Forelimb muscle (tissue), 1 donor: ENCODE measurements at places on chromosomes 7 and 10. TPM values are rescaled to one million over a fixed set of nuclear protein-coding genes. Genes with fewer than 3 reads are reported as not detected.

DNA sequence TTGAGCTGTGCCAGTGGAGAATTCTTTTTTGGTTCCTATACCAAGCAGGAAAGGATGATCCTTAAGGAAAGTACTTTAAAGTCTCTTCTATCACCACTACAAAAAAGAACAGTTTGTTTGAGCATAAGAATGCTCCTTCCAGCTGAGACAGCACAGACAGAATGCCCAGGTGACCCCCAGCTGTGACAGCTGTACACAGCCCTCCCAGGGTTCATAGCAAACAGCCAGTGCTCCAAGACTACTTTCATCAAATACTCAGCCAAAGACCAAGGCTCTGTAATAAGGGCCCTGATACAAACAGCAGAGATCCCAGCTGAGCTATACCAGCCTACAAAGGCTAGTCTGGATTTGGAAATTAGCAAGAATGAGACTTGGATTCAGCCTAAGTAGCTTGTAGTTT, 65.7 kb downstream of the NXPH1 start:
- no peak for DNase-seq

GRCh38 chr10:51162002-51162401, 87.7 kb downstream of the PRKG1 start:
- no peak for DNase-seq

DNA sequence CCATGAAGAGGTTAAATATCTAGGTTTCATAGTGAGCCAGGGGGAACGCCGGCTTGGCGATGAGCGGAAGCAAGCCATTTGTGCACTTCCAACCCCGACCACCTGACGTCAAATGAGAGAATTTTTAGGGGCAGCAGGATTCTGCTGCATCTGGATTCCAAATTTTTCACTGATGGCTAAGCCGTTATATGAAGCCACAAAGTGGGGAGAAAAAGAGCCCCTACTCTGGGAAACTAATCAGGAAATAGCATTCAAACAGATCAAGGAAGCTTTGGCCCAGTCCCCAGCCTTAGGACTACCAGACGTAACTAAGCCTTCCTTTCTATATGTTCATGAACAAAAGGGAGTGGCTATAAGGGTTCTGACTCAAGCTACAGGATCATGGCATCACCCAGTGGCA, 12.9 kb upstream of the ADCK2 start:
- DNase-seq, result no peak

DNA sequence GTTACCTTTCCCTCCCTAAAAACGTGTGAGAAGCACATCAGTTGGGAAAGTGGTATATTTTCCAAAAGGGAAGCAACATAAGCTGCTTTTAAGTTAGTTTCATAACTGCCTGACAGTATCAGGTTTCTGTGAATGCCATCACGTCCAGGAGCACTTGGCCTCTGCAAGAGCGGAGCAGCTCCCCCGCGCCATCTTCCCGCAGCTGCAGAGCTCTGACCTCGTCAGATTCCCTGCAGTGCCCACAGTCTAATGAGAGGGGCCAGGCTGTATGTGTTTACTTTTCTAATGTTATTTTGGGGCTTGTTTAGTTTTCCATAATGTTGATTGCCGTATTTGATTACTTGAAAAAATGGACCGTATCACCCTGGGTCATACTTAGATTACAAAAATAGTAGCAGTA, 74.2 kb downstream of the MGMT start:
- DNase-seq, result no peak

DNA sequence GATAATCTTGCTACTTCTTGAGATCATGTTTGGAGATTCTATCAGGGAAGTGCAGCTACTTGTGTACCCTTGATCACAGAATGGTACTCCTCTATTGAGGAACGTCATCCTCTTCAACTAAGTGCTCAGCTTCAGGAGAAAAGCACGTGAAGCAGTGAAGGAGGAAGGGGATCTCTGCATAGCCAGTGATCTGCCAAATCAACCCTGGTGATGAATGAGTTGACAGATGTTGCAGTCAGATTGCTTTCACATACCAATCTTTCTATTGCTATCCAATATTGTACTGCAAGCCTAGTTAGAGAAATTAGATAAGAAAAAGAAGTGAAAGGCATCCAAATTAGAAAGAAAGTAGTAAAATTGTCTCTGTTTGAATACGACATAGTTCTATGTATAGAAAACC, 309.4 kb downstream of the TWIST1 start:
- DNase-seq, result no peak

DNA sequence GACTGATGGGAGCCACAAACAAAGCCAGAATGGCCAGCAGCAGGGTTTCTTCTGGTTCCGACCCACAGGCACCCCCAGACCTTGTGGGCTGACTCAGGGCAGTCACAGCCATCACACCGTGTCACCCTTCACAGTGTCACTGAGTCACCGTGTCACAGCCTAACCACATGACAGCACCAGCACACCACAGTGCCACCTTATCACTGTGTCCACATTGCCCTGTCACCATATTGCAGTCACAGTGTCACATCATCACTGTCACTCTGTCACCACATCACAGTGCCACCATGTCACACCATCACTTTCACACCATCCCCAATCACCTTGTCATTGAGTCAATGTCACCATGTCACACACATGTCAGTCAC, 77.0 kb downstream of the OAT start:
- no peak for DNase-seq

DNA sequence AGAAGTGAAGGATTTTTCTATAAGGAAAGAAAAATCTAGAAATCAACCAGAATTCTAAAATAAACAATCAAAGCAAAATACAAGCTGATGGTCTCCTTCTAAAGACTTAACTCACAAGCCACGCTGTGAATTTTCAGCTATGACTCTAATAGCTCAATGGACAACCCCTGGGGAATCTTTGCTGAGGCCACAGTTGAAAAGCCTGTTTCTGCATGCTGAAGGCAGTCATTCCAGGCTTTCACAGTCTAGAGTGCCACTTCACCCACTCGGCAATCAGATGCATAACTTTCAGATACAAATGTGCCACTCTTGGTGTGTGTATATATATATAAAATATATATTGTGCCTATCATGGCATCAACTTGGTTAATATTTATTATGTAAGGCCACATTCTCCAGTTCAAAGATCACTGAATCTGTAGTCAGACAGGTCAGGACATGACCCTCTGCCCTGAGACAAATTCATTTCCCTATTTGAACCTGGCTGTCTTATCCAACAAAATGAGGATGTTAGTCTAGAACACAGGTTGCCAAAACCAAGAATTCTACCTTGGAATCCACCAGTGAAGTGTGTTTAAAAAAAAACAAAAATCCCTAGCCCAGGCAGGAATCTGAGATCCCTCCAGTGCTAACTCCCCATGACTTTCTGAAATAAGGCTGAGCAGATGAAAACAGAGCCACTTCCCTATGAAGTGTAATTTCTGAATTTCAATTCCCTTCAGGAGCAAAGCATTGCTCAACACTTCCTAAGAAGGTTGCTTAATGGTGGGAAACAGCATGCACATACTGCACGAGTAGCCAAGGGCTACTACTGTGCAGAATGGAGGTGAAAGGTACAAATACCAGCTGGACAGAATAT, 9.9 kb downstream of the LIPA start:
- DNase-seq, result no peak

GRCh38 chr10:106740-107139, 28.5 kb upstream of the ZMYND11 start:
- no peak for DNase-seq

DNA sequence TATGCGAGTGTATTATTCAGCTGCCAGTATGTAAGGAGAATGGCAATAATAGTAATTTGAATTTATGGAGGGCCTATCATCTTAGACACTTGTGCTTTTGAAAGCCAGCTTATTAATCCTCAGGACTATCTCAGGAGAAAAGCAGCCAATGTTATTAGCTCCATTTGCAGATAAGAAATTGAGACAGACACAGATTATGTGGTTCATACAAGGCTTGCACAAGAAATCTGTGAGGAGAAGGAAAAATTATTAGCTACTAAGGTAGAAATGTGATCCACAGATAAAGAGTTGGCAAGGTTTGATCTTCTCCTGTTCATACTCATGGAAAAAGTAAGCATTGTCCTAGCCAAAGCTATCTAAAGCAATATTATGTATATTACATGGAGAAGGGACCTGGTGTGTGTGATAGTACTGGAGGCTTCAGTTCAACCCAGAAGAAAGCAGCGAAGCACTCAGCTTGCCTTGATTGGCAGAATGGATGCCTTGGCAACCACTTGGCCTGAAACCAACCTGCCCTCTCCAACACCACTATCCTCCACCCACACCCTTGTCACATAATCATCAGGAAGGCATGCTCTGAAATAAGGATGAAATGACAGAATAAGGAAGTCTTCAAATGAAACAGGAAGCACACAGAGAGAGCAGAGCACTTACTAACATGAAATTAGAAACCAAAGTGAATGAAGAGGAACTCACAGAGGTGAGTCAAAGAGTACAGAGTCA, 18.0 kb downstream of the MACC1 start:
- no peak for DNase-seq

GRCh38 chr7:77497079-77497478, 40.0 kb upstream of the PTPN12 start:
- no peak for DNase-seq

DNA sequence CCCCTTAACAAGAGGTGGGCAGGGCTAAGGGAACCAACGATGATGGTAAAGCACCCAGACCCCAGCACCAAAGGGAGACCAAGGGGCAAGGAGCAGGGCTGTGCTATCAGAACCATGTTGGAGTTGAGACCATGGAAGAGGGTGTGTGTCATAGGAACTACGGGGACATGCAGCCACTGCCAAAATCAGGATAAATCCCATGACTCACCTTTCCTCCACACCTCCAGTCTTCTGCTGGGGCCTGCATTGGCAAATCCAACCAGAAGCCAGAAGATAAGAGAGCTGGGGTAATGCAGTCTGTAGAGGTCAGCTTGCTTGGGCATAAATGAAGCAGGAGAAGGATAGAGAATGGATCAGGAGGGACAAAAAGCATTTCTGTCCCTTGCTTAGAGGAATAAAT, 42.7 kb upstream of the SMARCD3 start:
- DNase-seq, result no peak

DNA sequence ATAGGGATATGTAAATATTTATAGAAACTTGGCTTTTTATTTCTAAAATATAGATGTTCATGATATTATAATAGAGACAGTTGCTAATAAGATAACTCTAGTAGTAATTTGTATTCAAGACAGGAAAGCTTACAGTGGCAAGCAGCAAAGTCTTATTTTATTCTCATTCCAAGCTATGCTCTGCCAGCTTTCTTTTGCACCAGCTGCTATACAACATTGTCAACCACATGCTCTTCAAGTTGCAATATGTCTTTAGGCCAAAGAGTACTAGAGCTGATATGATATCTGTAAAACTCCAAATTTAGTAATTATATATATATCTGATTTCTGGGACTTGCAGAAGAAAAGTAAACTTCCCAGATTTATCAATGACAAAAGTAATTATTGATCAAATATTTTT, 350.1 kb downstream of the HGF start:
- DNase-seq, result no peak

DNA sequence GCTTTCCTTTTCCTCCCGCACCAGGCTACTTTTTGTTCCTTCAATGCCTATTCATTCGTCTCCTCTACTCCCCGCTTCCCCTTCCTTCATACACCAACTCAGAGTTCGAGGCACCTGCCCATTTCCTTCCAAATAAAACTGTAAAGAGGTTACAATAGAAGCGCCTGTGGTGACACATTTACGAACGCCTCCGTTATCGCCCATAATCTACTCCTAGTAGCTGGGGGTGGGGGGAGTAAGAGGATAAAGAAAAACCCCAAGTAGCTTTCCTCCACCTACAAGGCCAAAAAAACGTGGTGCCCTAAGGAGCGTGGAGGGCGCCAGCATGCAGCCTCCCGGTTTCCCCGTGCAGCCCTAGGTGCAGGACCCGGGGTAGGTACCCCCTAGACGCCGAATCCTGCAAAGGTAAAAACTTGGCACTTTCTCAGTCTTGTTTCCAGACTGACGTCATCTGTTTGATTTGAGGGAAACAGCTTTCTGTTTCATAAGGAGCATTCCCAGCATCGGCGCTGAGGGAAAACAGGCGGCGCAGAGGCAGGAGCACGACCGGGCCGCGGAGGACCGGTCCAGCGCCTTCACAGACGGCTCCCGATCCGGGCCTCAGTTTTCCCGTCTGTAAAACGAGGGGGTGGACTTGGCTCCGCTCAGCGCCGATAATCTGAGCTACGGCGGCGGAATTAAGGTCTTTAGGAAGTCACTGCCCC, 922 bp downstream of the PPA1 start:
- DNase-seq, result no peak

GRCh38 chr10:117757086-117757720, 214.7 kb downstream of the EMX2 start:
- peak; percentile 26 for DNase-seq

DNA sequence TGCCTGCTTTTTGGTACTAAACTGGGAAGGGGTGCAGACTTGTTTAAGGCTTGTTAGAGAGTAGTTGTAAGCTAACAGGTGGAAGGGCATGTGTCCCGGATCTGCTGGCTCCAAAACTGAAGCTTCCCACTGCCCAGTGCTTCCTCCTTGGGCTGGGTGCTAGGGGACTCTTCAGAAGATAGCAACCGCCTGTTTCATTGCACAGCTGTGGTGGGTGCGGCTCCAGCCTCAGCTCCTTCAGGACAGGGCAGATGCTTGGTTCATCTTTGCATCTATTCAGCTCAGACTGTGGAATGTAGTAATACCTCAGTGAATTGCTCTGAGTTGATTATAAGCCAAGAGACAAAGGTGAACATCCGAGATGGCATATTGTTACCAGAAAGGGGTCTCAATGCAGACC, 527.1 kb downstream of the TYW1 start:
- DNase-seq, result no peak

- no peak for DNase-seq
These were observed 63.4 kb downstream of the CAV1 start for GRCh38 chr7:116588225-116588624.

DNA sequence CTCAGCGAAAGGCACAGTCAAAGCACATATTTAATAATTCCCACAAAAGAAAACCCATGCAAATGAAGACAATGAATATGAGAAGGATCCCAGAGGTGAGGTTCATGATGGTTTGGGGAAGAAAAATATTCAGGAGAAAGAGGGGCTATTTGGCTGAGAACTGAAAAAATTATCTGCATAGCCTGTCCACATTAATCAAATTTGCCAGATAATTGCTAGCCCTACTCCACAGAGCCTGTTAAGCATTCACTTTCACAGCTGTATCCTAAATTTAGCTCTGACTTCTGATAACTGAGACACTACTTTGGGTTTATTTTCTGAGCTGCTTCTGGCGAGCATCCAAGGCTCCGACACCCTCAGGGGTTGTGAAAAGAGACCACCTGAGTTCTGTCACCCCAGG, 176.2 kb downstream of the HERPUD2 start:
- no peak for DNase-seq

DNA sequence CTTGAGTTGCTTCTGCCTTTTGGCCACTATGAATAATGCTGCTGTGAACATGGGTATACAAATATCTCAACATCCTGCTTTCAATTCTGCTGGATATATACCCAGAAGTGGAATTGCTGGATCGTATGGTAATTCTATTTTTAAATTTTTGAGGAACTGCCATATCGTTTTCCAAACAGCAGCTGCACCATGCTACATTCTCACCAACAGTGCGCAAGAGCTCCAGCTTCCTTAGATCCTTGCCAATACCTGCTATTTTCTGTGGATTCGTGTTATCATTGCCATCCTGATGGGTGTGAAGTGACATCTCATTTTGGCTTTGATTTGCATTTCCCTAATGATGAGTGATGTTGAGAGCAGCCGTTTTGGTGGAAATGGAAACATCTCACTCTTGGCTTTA, 26.7 kb downstream of the FRMD4A start:
- no peak for DNase-seq

FEZF1 gene
- polyA plus RNA-seq, result not detected

PLEKHA1 gene
- polyA plus RNA-seq, result 32.3 TPM

COX19 gene
- polyA plus RNA-seq, result 11.6 TPM

CYP3A4 gene
- polyA plus RNA-seq, result 0.22 TPM

STAMBPL1 gene
- polyA plus RNA-seq, result 6.5 TPM

PNLIPRP3 gene
- polyA plus RNA-seq, result not detected

ARHGEF35 gene
- polyA plus RNA-seq, result 1.2 TPM

MNX1 gene
- polyA plus RNA-seq, result not detected
